ENCODE measurements at places on chromosomes 11 and 22.
A peak's percentile ranks its signal among the peaks of the same experiment; 100 is the strongest.

DNA sequence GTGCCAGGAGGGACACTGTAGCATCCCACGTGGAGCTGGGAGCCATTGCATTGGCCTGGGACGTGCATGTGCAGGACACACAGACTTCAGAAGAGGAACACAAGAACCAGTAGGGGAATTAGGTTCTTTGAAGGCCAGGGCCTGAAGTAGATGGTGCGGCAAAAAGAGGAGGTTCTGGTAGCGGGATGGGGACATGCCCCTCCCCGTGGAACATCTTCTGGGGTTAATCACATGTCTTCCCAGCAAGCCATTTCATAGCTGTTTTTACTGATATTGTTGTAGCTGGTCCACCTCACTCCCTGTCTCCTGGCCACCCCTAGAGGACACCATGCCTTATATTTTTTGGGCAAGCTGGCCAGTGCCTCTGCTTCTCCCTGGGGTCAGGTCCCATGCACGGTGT lies 74.3 kb downstream of the SCN3B start:
- no peak for DNase-seq

GRCh38 chr11:43895601-43896000 lies 15.0 kb downstream of the ALKBH3 start:
- DNase-seq, result no peak

DNA sequence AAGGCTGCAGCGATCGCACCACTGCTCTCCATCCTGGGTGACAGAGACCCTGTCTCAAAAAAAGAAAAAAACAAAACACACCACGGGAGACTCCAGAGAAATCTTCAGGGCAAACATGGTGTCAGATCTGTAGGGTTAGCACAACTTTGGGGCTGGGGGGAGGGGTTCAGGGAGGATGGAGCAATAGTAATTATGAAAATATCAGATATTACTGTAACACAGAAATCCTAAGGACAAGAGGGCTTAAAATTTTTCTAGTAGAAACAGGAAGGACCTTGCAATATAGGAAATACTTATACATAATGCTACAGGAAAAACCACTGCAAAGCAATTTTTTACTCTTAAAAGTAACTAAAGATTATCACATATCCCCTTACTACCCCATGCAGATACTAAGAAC lies 13.8 kb downstream of the EIF4ENIF1 start:
- DNase-seq, result no peak

GRCh38 chr11:13761250-13761649 lies 92.8 kb downstream of the FAR1 start:
- no peak for DNase-seq

GRCh38 chr11:74462631-74463030 lies 4.7 kb downstream of the KCNE3 start:
- DNase-seq, result peak; percentile 29

- no peak for DNase-seq
Observed at GRCh38 chr11:119460582-119460981, 37.6 kb upstream of the THY1 start.

- DNase-seq, result no peak
Observed at GRCh38 chr22:18032455-18033101, 8.2 kb upstream of the MICAL3 start.

DNA sequence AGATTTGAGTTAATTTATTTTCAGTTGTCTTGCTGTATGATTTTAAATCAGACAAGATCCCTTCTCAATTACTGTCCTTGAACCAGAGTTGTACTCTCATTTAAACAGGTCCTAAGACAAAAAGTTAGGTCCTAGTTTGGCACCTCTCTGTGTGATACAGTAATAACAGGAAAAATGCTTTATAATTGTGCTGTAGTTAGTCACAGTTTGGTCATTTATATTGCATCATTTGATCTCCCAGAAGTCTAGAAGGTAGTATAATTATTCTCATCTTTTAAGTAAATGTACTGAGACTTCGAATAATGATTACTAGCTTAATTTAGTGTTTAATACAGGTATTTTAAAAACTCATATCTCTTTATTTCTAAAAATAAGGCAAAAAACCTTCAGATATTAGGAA lies 18.1 kb upstream of the LUZP2 start:
- no peak for DNase-seq

GRCh38 chr22:28799606-28800307 lies 612 bp downstream of the XBP1 start:
- peak; percentile 76 for DNase-seq

- DNase-seq, result peak; percentile 94
Observed at GRCh38 chr11:73295241-73295995, 12.7 kb upstream of the ARHGEF17 start.

DNA sequence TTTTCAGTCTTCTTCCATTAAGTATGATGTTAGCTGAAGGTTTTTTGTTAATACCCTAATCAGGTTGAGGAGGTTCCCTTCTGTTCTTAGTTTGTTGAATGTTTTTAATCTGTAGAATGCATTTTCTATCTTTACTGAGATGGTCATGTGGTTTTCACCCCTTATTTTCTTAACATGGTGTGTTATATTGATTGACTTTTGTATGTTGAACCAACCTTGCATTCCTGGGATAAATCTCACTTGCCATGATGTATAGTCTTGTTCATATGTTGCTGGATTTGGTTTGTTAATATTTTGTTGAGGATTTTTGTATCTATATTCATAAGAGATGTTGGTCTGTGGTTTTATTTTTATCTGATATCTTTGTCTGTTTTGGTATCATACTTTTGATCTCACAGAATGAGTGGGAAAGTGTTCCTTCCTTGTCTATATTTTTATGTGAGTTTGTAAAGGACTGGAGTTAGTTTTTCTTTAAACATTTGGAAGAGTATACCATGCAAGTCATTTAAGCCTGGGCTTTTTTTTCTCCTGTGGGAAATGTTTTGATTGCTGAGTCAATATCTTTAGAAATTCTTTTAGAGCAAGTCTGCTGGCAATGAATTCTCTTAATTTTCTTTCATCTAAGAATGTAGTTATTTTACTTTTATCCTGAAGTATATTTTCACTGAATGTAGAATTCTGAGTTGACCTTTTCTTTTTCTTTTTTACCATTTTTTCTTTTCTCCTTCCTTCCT lies 5.5 kb upstream of the P4HA3 start:
- no peak for DNase-seq

- DNase-seq, result no peak
Observed at GRCh38 chr11:132848336-132848735, 684.0 kb downstream of the OPCML start.

DNA sequence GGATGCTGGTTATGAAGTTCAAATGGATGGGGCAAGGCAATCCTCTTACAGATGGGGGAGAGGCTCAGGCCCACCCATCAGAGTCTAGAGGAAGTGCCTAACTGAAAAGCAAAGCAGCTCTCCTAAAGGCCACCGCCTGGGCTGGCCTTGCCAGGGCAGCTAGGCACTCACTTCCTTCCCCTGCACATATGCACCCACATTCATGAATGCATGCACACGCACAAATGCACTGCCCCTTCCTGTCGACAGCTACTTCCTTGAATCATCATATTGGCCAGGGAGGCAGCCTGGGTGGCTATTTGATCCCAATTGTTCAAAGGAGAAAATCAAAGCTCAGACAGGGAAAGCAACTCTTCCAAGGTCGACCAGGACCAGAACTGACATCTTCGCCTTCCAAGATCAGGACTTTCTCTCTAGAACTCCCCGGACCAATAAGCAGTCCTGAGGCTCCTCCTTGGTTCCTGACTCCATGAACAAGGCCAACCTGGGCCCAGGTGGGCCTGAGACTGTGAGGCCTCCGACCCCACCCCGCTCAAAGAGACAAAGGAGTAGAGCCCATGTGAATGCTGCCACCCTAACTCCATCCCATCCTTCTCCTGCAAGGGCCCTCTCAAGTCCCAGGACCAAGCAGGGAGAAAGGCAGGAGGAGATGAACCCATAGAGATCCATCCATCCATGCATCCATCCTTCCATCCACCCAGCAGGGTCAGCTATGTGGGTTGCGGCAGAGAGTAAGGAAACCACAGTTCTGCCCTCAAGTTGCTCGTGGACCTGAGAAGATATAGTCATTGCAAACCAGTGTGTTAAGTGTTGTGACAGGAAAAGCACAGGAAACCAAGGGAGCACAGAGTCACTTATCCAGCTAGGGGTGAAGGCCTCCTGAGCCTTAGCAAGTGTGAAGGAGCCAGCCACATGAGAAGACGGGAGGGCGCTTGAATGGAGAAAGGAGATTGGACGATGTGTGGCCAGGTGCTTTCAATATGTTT lies 35.4 kb upstream of the LMO1 start:
- no peak for DNase-seq

- no peak for DNase-seq
Observed at GRCh38 chr11:126602349-126602940, 247.0 kb downstream of the ST3GAL4 start.

DNA sequence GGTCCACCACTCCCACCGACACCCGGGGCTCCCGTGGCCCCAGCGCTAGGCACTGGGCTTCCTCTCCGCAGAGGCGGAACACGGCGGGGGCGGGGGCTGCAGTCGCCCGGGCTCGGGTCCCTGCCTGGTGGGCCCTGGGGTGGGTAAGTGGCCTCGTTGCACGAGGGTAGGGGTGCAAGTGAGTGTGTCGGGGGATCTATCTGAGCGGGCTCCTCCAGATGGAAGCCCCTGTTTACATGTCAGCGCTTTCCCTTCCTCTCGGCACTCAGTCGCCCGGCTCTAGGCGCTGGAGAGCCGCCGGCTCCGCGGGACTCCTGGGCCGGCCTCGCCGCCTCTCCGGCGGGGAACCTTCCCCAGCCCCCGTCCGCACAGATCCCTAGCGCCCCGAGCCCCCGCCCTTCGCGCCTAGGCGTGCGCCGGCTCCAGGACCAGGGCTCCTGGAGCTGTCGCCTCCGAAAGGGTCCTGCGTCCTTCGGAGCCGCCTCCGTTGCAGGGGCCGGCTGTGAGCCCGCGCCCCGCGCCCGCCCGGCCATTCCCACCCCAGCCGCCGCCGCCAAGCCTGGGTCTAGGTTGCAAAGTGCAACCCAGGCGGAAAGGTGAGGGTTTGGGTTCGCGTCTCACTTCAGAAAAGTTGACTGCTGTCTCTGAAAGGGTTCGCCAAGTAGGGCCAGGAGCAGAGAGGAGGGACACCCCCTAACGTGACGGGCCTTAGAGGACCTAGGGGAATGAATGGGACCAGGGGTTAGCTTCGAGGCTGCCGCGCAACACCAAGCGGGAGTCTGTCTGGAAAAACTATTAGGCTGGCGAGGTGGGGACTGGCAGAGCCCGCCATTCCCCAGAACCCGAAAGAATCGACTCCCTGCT lies 978 bp downstream of the FLI1 start:
- DNase-seq, result peak; percentile 81

GRCh38 chr22:24518771-24519485 lies 23.8 kb downstream of the UPB1 start:
- no peak for DNase-seq

GRCh38 chr22:36528341-36528740 lies 625 bp downstream of the EIF3D start:
- DNase-seq, result no peak

DNA sequence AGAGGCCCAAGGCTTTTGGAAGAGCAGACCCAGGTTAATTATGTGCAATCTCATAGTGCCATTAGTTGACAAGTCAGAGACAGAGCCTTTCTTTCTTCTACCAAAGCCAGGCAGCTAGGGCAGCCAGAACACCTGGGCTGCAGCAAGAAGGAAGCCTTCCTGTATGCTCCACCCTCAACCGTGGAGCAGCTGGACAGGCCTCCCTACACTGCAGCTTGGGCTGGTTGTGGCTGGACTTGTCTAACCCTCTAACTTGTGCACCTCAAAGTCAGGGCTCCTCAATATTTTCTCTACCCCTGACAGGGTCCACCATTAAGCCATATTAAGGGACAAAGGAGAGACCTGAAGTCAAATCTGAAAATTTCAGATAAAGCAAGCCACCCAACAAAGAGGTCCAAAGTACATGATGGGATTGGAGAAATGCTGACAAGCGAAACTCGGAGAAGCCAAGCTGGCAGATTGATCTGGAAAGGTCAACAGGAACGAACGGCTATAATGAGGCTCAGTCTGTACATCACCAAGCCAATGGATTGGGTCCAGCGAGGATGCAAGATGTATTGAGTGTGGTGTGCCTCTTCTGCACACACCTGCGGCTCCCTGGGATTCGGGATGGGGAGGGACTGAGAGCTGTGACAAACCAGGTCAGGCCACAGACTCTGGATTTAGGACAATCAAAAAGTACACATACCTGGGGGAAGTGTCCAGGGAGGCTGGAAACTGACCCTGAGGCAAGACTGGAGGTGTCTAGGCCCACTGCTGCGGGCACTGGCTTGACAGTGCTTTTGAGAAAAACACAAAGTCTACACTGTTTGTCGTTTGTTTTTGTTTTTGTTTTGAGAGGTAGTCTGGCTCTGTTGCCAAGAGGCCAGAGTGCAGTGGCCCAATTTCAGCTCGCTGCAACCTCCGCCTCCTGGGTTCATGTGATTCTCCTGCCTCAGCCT lies 11.7 kb upstream of the SLC43A3 start:
- DNase-seq, result no peak

DNA sequence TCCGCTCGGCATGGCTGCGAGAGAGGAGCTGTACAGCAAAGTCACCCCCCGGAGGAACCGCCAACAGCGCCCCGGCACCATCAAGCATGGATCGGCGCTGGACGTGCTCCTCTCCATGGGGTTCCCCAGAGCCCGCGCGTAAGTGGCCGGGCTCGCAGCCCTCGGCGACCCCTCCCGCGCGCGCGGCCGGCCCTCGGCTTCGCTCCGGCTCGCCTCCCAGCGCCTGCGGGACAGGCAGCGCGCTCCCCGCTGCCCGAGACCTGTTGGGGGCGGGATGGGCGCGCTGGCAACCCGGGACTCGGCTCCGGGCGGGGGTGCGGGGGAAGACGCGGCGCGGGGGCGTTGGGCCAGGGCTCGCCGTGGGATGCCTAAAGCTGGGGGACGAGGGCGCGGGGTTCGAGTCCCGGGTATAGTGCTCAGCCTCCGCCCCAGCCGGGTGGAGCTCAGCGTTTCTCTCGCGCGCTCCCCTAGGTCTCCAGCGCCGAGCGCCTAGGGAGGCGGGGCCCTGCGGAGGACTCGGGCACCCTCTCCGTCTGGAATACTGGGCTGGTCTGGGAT lies 630 bp downstream of the UBASH3B start:
- peak; percentile 78 for DNase-seq

DNA sequence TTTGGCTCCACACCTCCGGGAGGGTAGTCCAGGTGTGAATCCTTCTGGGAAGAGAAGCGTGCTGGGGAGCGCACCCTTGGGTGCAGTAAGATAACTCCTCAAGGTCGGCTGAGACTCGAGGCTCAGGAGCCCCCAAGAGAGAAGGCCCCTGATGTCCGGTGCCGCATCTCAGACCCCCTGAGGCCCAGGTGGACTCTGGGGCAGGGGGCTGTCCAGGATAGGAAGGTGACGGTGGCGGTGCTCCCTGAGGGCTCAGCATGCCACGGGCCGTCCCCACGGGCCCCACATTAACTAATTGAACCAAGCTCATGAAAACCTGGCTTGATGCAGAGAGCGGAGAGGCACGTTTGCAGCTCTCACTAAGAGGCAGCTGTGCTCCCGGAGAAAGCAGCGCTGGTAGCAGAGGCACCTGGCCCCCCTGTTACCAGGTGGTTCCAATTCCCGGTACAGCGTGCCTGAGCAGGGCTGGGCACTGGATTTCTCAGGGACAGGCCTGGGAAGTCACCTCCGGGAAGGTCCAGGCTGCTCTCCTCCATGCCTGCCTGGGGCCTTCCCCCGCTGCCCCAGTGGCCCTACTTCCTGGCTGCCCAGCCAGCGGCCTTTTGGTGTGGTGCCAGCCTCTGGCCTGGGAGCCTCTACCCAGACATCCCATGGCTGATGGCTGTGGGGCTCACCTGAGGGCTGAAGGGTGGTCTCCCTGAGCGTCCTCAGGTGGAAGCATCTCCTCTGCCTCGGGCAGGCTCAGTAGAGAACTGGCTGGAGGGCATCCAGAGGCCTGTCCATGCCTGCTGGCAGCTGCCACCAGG lies 1.1 kb downstream of the KCNQ1 start:
- DNase-seq, result no peak

- no peak for DNase-seq
Observed at GRCh38 chr11:17036666-17037658, 22.7 kb upstream of the PLEKHA7 start.
